Activated effector memory CD4-positive, alpha-beta T cell treated with anti-CD3 and anti-CD28 coated beads, Interleukin-2, amount 50 U/mL, for 16 hours (primary cell): ENCODE measurements at places on chromosomes 2 and 18.

DNA sequence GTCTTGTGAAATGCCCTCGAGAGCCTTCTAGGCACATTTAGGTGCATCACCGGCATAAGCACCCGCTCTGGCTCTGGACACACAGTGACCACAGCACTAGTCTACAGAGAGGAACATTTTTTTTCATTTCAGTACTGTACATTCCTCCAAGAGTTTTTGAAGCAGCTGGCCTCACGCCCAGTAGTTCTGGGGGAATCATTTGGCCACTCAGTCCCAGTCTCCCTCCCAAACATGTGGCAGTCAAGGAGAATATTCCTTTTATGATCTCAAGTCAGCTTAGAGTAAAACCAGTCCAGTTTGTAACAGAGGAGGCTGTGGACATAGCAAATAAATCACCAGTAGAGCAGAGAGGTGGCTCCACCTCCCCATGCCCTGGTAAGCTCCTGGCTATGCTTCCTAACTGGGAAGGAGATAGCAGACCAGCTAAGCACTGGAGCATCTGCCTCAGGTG, 48.1 kb downstream of the KCNE4 start:
- no peak for DNase-seq

DNA sequence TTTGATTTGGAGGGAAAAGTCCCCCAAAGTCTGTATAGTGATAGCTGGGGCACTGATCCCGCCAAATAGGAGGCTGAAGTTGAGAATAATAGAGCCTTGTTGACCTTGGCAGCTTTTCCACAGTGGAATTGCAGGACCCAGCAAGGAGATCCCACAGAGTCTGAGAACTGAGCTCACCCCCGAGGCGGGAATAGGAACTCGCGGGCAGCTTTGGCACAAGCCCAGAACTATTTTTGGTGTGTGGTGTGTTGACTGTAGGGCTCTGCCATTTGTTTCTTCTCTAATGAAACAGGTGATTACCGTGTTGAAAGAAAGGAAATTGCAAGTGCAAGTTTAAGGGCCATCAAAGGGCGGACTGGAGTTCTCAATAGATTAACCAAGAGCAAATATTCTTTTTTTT, 34.0 kb downstream of the SH3RF3 start:
- no peak for DNase-seq

DNA sequence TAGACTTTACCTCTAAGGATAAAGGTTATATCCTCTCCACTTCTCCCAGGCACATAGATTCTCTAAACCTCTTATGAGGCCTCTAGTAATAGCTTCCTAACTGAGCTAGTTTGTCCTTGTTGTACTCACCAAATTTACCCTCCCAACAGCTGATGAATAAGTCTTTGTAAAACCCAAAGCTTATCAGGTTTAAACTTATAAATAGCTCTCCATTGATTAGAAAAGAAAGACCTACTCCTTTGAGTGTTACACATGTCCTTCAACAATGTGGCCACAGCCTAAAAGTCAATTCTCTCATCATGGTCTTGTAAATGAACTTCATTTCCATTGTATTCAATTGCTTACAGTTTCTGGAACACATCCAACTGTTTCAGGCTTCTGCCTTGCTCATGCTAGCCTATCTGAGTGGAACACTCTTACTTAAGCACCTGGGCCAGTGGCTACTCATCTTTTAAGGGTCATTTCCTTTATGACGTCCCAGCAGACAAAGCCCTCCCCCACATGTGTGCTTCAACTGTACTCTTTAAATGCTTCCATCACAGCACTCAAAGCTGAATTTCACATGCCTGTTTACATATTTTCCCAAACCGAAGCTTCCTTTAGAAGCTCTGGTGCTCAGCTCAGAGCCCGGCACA, 131.6 kb downstream of the CDH2 start:
- DNase-seq: no peak

GRCh38 chr2:203730076-203730729, 23.8 kb downstream of the CD28 start:
- no peak for DNase-seq

DNA sequence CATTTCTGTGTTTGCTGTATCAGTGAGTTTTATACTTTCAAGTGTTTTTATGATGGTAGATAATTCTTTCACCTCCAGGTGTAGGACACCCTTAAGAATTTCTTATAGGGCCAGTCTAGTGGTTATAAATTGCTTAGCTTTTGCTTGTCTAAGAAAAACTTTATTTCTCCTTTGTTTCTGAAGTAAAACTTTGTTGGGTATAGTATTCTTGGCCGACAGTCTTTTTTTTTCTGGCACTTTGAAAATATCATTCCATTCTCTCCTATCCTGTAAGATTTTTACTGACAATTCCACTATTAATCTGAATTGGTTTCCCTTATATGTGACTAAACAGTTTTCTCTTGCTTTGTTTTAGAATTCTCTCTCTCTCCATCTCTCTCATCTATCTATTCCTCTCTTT, 118.7 kb upstream of the LRRTM4 start:
- DNase-seq: no peak

DNA sequence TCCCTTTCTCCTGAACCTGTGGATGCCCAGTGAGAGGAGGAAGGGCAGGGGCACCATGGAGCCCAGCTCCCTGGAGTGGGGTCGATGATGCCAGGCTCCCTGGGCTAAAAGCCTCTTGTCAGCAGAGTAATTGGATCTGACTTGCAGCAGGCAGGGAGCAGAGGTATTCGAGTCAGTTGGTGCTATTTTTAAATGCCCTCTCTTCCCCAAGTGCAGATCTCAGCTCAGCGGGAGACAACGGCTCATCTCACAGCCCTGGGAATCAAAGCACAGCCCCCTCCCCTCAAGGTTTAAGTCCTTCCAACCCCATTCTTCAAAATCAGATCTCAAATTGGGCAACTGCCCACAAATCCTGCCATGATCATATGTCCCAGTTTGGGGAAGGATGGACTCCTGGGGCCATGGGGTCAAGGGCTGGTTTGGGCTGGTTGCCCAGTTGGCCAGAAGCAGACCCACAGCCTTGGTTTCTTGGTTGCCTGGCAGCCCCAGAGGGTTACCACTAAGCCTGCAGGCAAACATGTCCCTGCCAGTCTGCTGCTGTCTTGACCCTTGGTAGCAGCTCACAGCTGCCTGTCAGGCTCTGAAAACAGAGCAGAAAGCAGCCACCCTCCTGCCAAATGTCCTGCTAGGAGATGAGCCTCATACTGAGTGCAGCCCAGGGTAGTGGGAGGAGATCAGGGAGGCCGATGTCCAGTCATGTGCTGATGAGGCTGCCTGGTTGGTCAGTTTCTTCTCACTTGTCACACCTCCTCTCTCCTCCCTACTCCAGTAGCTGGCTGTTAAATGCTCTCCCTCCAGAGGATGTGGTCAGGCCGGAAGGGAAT, 244.9 kb downstream of the LOXHD1 start:
- no peak for DNase-seq

GRCh38 chr2:9697909-9698308, 67.1 kb upstream of the YWHAQ start:
- no peak for DNase-seq

DNA sequence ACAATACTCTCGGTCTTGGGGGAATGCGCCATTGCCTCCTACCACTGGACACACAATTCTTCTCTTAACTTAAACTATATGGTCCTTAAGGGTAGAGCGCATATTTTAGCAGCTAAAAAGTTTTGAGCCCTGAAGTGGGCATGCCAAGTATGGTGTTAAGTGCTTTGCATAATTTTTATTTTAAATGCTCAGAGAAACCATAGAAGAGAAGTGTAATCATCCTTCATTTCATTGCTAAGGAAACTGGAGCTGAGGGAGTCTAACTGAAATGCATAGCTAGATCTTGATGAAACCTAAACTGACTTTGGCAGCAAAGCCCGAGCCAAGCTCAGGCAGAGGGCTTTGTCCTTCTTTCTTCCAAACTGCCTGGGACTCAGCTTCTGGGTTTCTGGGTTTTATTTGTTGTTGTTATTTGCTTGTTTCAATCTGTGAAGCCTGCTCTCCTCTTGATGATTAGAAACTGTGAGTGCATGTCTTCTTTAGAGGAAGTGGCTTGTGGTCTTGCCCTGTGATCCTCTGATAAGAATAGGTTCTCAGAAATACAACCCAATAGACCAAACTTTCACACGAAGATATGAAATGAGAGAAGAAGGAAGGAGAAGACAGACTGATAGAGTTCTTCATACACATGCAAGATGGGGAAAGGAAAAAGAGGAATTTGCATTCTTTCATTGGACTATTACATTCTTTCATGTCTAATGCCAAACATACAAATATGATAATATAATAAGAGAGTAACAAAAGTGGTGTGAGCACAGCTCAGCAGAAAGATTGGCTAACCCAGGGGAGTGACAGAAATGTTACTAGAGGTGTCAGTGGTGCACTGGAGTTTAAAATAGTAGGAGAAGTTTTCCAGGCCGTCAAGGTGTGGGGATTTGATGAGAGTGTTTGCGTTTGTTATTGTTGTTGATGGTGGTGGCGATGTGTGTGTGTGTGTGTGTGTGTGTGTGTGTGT, 7.5 kb upstream of the RNF144A start:
- no peak for DNase-seq
